ENCODE measurements at places on chromosomes 1 and 21. TPM values are rescaled to one million over a fixed set of nuclear protein-coding genes. Genes with fewer than 3 reads are reported as not detected.

The LCE2B gene
- polyA plus RNA-seq, result not detected

The MMEL1 gene
- polyA plus RNA-seq, result 5.0 TPM

- H3K4me3 ChIP-seq, result no peak overlapping the region
- no peaks in the 10 kb centered on the region for H3K27me3 ChIP-seq
- no peaks in the 10 kb centered on the region for H3K36me3 ChIP-seq
Measured at GRCh38 chr1:240500647-240501046, 111.3 kb downstream of the GREM2 start.

The TRIM58 gene
- 0.83 TPM for polyA plus RNA-seq

The SPRR1A gene
- polyA plus RNA-seq, result not detected

Measured in CD14-positive monocyte (primary cell).